SK-N-SH (cell line): ENCODE measurements at places on chromosomes 5 and 9.

- DNase-seq, result no peak
These were observed 2.4 kb upstream of the PITX1 start for GRCh38 chr5:135036405-135036804.

- DNase-seq, result no peak
These were observed 101.6 kb downstream of the SLC25A46 start for GRCh38 chr5:110840347-110840960.

DNA sequence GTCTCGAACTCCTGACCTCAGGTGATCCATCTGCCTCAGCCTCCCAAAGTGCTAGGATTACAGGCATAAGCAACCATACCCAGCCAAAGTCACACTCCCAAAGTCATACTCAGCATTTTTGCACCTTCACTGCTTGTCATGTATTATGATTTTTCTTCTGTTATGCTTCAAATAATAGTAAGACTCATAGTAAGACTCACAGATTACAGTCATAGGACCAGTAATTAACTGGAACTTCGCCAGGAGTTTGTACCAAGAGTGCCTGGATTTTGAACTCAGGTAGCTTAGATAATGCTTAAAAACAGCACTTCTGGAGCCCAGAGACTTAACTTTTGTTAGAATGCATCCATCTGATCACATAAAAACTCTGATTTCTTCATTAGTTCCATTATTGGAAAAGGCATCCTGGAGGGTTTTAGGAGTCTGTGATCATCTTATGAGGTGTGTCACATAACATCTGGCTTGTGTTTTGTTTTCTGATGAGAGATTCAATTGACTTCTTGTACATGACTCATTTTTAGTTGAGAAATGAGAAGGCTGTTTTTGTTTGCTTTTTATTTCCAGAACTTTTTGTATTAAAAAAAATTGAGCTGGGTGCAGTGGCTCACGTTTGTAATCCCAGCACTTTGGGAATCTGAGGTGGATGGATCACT, 131.5 kb downstream of the ADAMTS19 start:
- no peak for DNase-seq

GRCh38 chr9:128078504-128079434, 10.7 kb downstream of the SLC25A25 start:
- no peak for DNase-seq

GRCh38 chr5:148875205-148875875, 48.9 kb downstream of the ADRB2 start:
- no peak for DNase-seq
